EH (cell line): ENCODE measurements at places on chromosomes 13 and 19.
A peak's percentile ranks its signal among the peaks of the same experiment; 100 is the strongest.

DNA sequence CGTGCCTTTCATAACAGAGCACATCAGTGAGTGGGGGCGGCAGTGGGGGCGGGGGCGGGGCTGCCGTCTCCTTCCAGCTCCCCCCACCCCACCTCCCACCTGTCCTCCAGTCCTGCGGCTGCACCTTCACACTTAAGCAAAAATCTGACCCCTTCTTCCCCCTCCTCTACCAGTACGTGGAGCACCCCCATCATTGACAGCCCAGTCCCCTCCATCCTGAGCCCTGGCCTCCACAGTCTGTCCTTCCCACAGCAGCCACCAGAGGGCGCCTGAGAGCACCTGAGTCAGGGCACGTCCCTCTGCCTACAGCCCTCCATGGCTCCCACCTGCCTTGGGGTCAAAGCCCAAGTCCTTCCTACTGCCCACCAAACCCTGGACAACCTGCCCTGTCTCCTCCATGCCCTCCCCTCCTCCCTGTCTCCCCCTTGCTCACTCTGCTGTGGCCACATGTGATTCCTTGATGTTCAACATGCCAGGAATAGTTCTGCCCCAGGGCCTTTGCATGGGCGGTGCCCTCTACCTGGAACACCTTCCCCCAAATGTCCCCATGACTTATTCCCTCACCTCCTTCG, 4.0 kb downstream of the EBI3 start:
- peak; percentile 19 for DNase-seq

GRCh38 chr19:13668964-13669363, 95.4 kb upstream of the MRI1 start:
- DNase-seq: no peak

- DNase-seq: no peak
These were observed 12.1 kb upstream of the UBE2S start for GRCh38 chr19:55419624-55420236.

DNA sequence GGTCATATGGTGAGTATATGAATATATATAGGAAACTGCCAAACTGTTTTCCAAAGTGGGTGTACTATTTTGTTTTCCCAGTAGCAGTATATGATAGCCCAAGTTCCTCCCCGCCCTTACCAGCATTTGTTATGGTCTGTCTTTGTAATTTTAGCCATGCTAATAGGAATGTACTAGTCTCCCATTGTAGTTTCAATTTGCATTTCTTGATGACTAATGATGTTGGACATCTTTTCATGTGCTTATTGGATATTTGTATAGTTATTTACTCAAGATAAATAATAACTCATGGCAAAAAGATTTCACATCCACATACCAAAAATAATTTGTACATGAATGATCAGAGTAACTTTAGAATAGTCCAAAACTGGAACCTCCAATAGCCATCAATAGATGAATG, 75.3 kb upstream of the SERP2 start:
- DNase-seq: peak; percentile 58

- peak; percentile 36 for DNase-seq
These were observed 18.2 kb downstream of the ELAVL1 start for GRCh38 chr19:7987114-7987768.

DNA sequence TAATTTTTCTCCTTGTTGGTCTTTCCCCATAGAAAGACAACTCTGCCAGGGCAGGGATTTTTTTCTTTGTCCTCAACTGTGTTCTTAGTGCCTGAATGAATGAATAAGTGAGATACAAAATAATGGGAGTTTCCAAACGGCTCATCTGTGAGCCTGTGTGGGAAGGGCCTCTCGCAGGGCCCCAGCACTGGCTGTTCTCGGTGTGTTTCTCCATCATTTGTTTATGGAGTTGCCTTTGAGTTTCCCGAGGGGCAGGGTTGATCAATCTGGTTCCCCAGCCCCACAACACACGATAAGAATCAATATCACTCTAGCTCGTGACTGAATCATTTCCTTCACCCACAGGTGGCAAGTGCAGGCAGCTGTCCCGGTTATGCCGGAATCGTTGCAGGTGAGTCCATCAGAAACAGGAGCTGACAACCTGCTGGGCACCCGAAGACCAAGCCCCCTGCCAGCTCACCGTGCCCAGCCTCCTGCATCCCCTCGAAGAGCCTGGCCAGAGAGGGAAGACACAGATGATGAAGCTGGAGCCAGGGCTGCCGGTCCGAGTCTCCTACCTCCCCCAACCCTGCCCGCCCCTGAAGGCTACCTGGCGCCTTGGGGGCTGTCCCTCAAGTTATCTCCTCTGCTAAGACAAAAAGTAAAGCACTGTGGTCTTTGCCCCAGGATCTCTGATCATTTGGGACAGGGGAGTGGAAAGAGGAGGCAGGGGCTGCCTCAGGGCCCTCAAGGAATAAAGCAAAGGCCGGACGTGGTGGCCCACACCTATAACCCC, 14.9 kb downstream of the FXYD5 start:
- no peak for DNase-seq

GRCh38 chr19:8329996-8330395, 8.7 kb downstream of the RPS28 start:
- no peak for DNase-seq

GRCh38 chr19:10112895-10113591, 1.6 kb downstream of the P2RY11 start:
- peak; percentile 44 for DNase-seq

- DNase-seq: peak; percentile 3
These were observed 102.0 kb downstream of the DCLK1 start for GRCh38 chr13:36029166-36029565.

DNA sequence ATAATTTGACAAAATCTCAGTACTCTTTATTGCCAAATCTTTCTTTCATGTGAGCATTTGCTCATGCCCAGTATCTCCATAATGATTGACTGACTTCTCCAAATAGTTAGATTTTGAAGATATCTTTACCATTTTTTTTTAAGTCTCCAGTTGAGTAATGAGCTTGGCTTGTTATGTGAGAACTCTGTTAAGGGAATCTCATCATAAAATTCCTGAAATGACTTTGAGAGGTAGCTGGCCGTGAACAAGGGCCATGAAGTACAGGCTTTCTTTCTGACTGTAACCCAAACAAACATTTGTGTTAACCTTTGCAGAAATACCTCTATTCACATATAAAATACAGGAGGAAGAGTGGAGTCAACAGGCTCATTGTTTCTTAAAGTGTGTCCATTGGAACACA, 449.7 kb downstream of the IRS2 start:
- DNase-seq: peak; percentile 93

DNA sequence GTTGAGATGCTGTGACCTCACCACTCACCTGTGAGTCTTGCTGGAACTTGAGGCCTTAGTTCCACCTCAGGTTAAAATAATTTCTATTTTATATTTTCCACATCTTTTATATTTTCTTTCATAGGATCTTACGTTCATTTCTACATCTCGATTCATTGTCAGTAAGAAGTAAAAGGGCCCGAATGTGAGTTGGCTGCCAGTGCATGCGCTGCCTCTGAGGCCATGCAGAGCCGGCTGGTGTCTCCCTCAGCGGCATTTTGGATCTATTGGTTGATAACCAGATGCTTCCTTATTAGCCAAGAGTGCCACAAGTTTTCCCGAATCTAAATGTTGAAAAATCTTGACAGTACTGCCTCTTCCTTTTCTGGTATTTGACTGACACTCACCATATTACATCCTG, 347.3 kb downstream of the TEX29 start:
- DNase-seq: no peak

- no peak for DNase-seq
These were observed 504.3 kb downstream of the IRS2 start for GRCh38 chr13:109281903-109282635.

- no peak for DNase-seq
These were observed 50.4 kb downstream of the RASA3 start for GRCh38 chr13:114081761-114082681.

GRCh38 chr19:35260694-35261304, 8.0 kb upstream of the USF2 start:
- DNase-seq: no peak

- no peak for DNase-seq
These were observed 318.3 kb upstream of the SGCG start for GRCh38 chr13:22862478-22862877.

DNA sequence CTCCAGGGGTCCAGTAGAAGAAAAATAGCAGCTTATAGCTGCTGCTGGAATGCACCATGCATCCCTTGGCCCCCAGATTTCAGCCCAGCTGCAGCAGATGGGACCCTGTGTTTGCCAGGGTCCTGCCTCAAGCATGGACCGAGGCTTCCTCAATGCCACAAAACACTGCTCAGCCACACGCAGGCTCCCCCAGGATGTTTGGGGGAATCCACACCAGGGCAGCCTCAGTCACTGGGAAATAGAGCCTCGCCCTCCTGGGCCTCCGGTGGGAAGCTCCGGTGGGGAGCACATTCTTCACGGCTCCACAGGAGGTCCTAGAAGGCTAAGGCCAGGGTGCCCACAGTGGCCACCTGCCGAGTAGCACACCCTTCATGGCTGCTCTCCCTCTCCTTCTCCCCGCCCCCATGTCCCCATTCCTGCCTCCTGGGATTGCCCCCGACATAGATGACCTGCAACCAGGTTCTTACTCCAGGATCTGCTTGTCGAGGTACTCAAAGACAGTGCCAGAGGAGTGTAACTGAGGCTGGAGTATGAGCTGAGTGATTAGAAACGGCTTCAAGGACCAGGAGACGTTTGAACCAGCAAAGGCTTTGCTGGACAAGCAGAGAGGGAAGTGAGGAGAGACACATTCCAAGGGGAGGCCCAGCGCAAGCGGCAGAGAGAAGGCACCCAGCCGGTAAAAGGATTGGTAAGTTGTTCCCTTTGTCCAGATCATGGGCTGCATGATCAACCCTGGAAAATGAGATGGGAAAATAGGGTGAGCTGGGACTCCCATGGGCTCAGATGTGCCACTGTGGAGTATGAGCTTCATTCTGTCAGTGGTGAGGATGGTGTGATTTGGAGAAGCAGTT, 110.7 kb upstream of the UQCRFS1 start:
- no peak for DNase-seq

- DNase-seq: no peak
These were observed 167.1 kb upstream of the SOX1 start for GRCh38 chr13:111899714-111900389.

DNA sequence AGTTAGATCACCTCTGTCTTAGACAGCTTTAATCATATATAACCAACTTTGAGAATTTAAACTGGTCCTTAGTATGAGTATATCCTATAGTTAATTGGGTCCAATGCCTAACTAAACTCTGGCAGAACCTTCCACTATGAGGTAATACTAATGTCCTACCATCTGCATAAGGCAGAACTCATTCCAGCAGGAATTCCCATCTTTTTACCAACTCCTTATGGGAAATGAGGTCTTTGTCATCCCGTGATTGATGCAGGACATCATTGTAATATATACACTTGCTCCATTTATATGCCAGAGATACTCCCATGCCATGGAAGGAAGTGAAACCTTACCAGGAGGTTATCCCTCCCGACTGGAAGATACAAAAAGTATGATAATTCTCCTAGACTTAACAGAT, 2.8 kb downstream of the KCTD4 start:
- no peak for DNase-seq

- peak; percentile 42 for DNase-seq
These were observed 764 bp downstream of the UPF1 start for GRCh38 chr19:18832306-18833140.

- DNase-seq: no peak
These were observed 244.2 kb downstream of the NHLRC3 start for GRCh38 chr13:39282400-39282972.

GRCh38 chr19:6481541-6482342, at the start of gene DENND1C:
DENND1C (minus strand) TSS chr19:6481787; CDS start chr19:6481695, 92 bp downstream.
- DNase-seq: peak; percentile 18
